ENCODE measurements at places on chromosomes 1 and 21. TPM values are rescaled to one million over a fixed set of nuclear protein-coding genes. Genes with fewer than 3 reads are reported as not detected.

DNA sequence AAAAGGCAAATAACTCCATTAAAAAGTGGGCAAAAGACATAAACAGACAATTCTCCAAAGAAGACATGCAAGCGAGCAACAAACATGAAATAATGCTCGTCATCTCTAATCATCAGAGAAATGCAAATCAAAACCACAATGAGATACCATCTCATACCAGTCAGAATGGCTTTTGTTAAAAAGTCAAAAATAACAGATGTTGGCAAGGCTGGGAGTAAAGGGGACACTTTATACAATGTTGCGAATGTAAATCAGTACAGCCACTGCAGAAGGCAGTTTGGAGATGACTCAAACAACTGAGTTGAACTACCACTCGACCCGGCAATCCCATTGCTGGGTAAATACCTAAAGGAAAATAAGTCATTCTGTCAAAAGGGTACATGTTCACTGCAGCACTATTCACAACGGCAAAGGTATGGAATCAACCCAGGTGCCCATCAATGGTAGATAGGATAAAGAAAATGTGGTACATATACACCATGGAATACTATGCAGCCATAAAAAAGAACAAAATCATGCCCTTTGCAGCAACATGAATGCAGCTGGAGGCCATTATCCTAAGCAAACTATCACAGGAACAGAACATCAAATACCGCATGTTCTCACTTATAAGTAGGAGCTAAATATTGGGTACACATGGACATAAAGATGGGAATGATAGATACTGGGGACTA, 25.9 kb downstream of the TSPAN2 start:
- no peak for DNase-seq

- no peak for DNase-seq
Measured at GRCh38 chr1:32773018-32773763, 44.0 kb downstream of the YARS1 start.

DNA sequence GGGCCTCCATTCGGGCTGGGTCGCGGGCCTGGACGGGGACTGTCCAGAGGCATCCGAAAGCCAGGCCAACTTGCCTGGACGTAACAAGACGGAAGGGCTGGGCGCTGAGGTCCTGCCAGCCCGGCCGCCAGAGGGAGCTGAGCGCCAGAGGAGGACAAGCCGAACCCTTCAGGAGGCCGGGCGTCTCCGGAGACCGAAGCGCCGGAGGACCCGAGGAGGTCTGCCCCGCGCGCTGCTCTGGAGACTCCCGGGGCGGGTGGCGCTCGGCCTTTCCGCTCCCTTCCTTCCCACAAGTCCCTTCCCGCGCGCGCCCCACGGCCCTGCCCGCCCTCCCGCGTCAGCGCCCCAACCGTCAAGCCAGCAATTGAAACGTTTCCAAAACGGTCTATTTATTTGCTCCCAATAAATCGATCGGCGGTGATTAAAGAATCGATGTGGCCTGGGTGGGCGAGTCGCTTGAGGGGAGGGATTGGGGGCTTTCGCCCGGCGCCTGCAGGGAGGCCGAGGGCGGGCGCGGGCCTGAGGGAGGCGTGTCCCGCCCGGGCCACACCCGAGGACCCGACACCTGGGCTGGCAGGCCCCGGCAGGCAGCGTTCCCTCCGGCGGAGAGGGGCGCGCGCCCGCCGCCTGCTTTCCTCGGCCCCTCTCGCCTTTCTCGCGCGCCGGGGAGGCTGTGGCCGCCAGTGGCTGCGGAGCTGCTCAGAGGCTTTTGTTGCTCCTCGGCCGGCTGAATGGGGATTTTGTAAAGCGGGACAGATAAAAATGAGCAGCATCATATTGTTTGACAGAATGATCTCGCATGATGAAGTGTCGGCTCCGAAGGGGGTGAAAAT, 5.2 kb upstream of the FOXD3 start:
- no peak for DNase-seq

The C2CD2 gene
- total RNA-seq = 15.8 TPM

Measured in kidney epithelial cell (primary cell).